IPS DF 6.9 (cell line): ENCODE measurements at places on chromosomes 11 and 22.

GRCh38 chr11:27379449-27379848, 16.4 kb upstream of the CCDC34 start:
- no peaks in the 10 kb centered on the region for H3K4me1 ChIP-seq
- peaks cover 7% of the 10 kb centered on the region; the same call in 1 of the 2 replicates for H3K36me3 ChIP-seq
- no peak overlapping the region for H3K27ac ChIP-seq

- H3K27ac ChIP-seq, result no peak overlapping the region
- H3K4me3 ChIP-seq, result no peak overlapping the region
- no peaks in the 10 kb centered on the region for H3K27me3 ChIP-seq
- no peak for DNase-seq
These were observed 351.8 kb upstream of the ANO3 start for GRCh38 chr11:25980091-25980490.

- no peaks in the 10 kb centered on the region for H3K27me3 ChIP-seq
- no peak overlapping the region for H3K27ac ChIP-seq
- H3K4me1 ChIP-seq, result no peaks in the 10 kb centered on the region
- DNase-seq, result no peak
- no peak overlapping the region for H3K4me3 ChIP-seq
These were observed 10.1 kb upstream of the OR4A15 start for GRCh38 chr11:55357560-55358184.

DNA sequence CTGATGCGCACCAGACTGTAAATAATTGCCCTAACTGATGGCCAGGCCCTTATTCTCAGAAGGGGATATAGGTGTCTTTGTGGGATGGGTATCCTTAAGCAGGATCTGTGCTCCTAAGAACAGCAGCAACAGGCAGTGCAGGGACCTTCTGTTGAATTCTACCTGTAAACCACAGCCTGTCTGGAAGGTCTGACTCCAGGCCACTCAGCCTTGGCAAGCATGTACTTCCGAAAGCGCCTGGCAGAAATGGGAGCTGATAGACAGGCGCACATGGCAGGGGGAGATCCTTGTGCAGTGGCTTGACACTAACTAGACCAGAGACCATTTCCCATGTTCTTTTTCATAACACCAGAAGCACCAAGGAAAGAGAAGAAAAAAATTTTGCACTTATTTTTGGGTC, 59.0 kb downstream of the C22orf31 start:
- DNase-seq, result no peak
- H3K36me3 ChIP-seq, result no peaks in the 10 kb centered on the region
- H3K4me3 ChIP-seq, result no peak overlapping the region
- no peaks in the 10 kb centered on the region for H3K27me3 ChIP-seq
- H3K4me1 ChIP-seq, result peaks cover 7% of the 10 kb centered on the region; the same call in 1 of the 2 replicates

GRCh38 chr22:47281126-47282106, 519.0 kb downstream of the TBC1D22A start:
- H3K27me3 ChIP-seq, result no peaks in the 10 kb centered on the region
- no peak for DNase-seq
- H3K4me1 ChIP-seq, result no peaks in the 10 kb centered on the region
- no peak overlapping the region for H3K4me3 ChIP-seq

DNA sequence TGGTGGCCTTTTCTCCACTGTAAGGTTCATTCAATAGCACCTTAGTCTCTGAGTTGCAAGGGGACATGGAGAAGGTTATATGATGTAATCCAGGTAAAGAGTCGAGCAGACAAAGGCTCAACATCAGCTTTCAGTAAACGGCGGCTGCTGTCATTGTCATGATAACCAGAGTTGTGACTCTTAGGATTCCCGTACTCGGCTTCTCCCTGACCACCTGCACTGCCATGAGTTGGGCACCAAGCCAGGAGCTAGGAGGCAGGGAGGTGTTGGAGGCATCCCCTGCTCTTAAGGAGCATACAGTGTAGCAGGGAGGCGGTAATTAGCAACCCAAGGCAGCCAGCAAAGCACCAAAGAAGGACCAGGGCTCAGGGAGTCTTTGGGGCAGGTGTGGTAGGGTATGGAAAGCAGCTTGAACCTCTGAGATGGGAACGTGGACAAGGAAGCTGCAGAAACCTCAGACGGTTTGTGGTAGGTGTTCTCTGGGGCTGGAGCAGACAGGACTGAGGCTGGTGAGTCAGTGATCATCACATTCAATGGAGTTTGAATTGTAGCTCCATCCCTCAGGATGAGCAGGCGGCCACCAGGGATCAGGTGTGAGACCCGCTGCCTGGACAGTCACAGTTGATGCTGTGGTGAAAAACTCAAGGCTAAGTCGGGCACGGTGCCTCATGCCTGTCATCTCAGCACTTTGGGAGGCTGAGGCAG, 31.7 kb downstream of the LIF start:
- no peaks in the 10 kb centered on the region for H3K27me3 ChIP-seq
- H3K4me3 ChIP-seq, result no peak overlapping the region
- no peak overlapping the region for H3K27ac ChIP-seq
- peaks cover 6% of the 10 kb centered on the region; the same call in 1 of the 2 replicates for H3K4me1 ChIP-seq

DNA sequence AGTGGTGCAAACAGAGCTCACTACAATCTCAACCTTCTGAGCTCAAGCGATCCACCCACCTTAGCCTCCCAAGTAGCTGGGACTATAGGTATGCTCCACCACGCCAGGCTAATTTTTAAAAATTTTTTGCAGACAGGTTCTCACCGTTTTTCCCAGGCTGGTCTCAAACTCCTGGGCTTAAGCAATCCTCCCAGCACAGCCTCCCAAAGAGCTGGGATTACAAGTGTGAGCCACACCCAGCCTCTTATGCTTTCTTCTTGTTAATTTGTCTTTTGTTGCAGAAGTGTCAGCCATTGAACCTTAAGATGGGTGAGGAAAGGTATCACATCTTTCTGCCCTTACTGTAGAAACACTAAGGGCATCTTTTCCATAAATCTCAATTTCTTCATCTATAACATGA, 34.9 kb downstream of the DENND5A start:
- H3K27ac ChIP-seq, result no peak overlapping the region
- peaks cover 4% of the 10 kb centered on the region; the same call in 1 of the 2 replicates for H3K27me3 ChIP-seq
- H3K4me3 ChIP-seq, result no peak overlapping the region
- peaks cover 5% of the 10 kb centered on the region; the same call in 1 of the 2 replicates for H3K4me1 ChIP-seq
- H3K36me3 ChIP-seq, result no peaks in the 10 kb centered on the region

DNA sequence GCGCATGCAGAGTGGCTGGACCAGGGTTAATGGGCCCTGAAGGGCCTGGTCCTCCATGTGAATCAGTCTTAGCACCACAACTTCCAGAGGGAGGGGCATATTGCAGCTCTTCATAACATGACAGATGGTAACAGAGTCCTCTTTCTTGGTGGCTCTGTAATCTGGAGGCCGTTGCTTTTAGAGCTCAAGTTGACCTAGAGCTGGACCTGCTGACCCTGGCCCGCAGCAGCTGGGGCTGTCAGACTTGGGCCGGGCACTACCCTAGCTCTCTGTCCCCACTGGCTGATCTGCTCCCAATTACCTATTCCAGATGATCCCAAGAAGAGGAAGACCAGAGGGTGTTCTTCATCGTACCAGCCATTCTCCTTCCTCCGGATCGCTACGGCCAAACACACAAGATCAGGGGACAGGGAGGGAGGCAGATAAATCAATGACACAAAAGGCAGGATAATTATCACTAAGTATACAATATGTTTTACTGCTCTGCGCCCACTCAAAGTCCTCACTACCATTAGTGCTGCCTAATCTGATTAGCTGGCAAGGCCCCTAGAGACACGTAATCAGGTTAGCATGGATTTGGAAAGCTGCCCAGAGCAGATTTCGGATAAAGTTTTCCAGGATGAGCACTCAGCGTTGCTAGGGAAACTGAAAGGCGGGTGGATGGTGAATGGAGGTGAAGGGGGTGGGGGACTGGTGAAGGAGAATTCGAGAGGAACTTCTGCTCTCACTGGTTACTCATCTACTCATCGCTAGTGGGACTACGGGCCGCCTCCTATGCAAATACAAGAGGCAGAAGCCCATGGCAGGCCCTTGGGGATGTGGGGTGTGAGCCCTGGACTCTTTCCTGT, 64.5 kb upstream of the PHOX2A start:
- no peaks in the 10 kb centered on the region for H3K36me3 ChIP-seq
- no peak overlapping the region for H3K27ac ChIP-seq
- DNase-seq, result no peak
- no peak overlapping the region for H3K4me3 ChIP-seq
- H3K27me3 ChIP-seq, result no peaks in the 10 kb centered on the region
- H3K4me1 ChIP-seq, result no peaks in the 10 kb centered on the region
